ENCODE measurements at places on chromosomes 12 and 14.

DNA sequence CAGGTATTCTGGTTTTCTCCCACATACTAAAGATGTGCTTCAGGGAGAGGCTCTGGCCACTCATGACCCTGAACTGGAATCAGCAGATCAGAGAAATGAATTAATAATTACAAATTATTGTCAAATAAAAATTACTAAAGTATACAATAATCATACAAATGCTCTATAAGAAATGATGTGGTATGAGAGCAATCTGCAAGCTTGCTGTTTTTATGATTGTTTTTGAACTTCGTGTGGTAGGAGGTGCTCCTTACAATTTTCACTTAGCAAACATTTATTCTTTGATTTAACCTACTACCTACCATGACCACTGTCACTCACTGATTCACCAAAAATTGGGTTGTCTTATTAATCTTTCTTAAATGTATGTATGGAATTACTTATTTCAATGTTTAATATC, 16.2 kb downstream of the ATP2B1 start:
- DNase-seq = no peak

GRCh38 chr12:109583733-109584132, 10.1 kb downstream of the MVK start:
- DNase-seq = no peak

- peak; percentile 63 for DNase-seq
These were observed 485.9 kb downstream of the APAF1 start for GRCh38 chr12:99130808-99131553.

GRCh38 chr14:87181288-87181687, 811.7 kb downstream of the GALC start:
- no peak for DNase-seq

GRCh38 chr12:100656141-100656540, 82.7 kb downstream of the GAS2L3 start:
- DNase-seq = no peak

DNA sequence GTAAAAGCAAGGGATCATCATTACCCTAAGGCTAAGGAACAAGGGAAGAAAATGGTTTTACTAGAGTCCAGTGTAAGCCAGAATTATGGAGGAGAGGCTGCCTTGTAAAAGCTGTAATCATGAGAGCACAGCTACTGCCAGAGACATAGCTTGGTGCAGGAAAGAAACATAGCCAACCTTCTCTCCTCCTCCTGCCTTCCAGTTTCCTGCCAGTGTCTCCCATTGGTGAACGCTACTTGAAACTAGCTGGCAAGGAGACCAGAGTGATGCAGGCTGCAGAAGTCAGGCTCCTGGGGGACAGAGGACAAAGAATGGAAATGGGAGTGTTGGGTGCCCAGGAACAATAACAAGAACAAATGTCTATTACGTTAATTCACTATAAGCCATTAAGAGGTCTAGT, 158.5 kb downstream of the NELL2 start:
- no peak for DNase-seq

DNA sequence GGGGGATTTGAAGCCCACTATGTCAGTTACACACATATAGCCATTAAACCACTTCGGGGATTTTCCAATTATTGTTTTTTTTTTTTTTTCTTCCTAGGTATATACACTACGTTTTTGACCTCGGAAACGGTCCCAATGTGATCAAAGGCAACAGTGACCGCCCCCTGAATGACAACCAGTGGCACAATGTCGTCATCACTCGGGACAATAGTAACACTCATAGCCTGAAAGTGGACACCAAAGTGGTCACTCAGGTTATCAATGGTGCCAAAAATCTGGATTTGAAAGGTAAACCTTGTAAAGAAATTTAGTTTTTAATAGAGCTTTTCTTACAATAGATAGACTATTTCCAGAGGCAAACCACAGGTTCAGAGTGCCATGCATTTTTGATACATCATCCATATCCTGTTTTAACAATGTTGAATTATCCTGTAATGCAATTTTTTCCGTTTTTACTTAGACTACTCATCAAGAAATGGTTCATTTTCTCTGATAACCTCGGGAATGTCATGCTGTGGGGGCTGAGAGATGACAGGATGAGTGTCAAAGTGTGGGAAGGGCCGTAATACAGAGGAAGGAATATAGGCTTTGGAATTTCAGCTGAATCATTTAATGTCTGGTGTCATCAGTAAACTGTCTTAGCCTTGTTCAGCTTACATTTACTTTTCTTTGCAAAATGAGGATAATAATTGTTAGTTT, 797.1 kb downstream of the NRXN3 start:
- DNase-seq = no peak

- DNase-seq = no peak
These were observed 272.0 kb downstream of the SSPN start for GRCh38 chr12:26467351-26467750.

GRCh38 chr14:87097015-87097414, 896.0 kb downstream of the GALC start:
- no peak for DNase-seq

- peak; percentile 26 for DNase-seq
These were observed 40.6 kb downstream of the SPRING1 start for GRCh38 chr12:116697305-116697704.

GRCh38 chr14:101197595-101198397, 294.3 kb upstream of the RTL1 start:
- no peak for DNase-seq

DNA sequence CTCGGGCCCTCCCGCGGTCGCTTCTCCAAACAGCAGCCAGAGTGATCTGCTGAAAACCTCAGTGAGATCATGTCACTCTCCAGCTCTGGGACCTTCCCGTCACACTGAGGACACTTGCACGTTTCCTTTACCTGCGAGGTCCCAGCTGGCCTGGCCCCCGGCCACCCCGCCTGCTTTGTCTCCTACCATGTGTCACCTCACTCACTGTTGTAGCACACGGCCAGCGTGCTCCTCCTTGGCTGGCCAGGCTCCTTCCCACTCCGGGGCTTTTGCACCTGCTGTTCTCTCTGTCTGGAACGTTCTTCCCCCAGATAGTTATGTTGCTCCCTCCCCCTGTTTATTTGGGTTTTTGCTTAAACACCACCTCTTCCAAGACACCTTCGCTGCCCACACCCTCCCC, 199.0 kb downstream of the TSPAN9 start:
- no peak for DNase-seq

DNA sequence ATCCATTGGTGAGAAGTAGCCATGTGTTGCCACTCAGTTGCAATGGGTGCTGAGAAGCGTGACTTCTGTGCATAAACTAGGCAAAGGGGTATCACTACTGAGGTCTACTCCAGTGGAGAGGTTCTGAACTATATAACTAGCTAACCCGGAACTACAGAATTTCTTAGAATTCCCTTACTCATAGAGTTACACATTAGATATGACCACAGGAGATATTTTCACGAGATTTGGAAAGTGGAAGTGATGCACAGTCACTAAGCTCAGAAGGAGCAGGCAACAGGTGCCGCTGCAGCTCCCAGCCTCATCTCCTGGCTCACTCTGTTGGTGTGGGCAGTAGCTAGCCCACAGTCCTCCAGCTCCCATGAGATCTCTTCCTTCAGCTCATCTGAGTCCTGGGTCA, 136.6 kb downstream of the SSPN start:
- peak; percentile 93 for DNase-seq

DNA sequence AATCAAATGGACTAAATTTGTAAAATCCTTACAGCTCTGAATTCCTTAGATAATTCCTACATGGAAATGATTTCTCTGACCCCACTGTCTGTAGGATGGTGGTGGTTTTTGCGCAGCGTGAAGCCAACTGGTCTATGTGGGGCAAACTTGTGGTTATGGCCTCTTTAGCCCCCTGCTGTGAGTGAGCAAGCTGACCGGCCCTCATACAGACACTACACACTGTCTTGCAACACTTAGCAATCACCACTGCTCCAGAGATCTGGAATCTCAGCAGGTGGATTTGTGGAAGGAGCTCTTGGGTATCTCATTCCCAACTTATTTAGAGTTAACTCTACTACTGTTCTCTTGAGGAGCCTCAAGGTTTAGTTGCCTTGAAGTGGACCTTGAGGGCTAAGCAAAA, 70.2 kb downstream of the SCN8A start:
- DNase-seq = no peak

DNA sequence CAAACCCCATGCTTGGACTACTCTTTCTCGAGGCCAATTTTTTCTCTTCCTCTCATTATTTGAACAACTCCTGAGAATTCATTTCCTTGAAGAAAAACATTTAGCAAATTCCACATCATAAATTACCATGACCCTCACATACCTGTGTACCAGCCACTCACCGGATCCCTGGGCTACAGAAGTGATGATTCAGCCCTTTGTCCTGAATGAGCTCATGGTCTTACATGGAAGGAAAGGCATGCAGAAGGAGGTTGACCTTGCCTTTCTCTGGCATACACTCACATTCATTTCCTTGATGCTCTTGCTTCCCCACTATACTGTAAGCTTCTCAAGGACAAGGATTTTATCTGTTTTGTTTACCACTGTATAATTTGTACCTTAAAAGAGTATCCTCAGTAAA, 191.5 kb downstream of the SLC5A8 start:
- DNase-seq = no peak

DNA sequence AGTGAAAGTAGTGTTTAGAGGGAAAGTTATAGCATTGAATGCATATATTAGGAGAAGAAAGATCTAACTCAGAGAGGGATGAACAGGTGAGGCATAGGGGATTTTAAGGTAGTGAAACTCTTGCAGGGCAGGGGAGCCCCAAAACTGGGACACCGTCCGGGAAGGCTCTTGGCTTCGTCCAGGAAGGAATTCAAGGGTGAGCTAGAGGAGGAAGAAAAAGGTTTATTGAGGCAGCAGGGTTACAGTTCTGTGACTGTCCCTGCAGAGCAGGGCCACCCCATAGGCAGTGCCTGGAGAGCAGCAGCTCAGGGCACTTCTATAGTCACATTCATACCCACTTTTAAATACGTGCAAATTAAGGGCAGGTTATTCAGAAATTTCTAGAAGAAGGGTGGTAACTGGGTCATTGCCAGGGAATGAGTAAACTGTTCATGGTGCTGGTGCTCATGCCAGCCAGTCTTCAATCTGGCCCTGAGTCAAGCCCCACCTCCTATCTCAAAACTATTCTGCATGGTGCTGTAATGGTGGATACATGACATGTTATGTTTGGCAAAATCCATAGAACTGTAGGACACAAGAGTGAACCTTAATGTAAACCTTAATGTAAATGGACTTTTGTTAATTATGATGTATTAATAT, 1.2 kb upstream of the OAS1 start:
- no peak for DNase-seq

GRCh38 chr14:64706119-64706592, 1.9 kb downstream of the PLEKHG3 start:
- DNase-seq = no peak

DNA sequence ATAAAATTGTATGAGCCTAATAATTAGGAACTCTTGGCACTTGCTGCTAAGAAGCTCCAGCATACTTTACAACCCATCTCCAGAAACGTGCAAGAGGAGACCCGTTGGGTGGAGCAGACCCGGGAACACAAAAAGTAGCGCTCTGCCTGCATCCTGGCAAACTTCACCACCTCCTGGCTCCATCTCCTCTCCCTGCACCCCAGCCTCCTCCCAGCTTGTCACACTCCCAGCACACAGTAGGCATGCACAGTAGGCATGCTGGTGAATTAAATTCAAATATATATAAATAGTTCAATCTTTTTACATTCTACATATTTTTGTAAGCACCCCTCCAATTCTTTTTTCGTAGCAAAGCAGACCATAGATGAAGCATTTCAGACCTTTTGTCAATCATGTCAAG, 1.2 kb downstream of the VSIG10 start:
- no peak for DNase-seq

GRCh38 chr12:117097159-117097558, 2.1 kb downstream of the TESC start:
- no peak for DNase-seq

DNA sequence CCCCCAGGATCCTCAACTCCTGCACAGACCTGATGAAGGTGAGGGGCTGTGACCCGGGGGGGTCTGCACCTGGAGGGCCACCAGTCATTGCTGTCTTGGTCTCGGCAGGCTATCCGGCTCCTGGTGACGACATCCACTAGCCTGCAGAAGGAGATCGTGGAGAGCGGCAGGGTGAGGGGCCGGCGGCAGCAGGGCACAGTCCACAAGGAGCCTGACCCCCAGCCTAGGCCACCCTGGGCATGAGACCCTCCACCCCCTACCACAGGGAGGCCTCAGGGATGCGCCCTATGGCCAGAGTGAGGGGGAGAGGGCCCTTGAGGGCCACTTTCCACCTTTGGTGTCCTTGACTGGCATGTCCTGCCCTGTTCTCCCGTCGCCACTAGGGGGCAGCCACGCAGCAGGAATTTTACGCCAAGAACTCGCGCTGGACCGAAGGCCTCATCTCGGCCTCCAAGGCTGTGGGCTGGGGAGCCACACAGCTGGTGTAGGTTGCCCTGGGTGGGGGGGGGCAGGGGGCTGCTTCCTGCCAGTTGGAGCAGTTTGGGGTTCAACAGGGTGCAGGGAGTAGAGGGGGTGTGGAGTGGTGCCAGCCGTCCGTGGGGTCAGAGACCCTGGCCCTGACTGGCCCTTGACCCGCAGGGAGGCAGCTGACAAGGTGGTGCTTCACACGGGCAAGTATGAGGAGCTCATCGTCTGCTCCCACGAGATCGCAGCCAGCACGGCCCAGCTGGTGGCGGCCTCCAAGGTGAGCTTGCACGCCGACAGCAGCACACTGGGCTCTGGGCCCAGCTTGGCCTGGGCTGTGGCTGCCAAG, 25.0 kb downstream of the HIP1R start:
- peak; percentile 90 for DNase-seq

GRCh38 chr12:11615481-11615880, 34.0 kb upstream of the ETV6 start:
- DNase-seq = no peak

DNA sequence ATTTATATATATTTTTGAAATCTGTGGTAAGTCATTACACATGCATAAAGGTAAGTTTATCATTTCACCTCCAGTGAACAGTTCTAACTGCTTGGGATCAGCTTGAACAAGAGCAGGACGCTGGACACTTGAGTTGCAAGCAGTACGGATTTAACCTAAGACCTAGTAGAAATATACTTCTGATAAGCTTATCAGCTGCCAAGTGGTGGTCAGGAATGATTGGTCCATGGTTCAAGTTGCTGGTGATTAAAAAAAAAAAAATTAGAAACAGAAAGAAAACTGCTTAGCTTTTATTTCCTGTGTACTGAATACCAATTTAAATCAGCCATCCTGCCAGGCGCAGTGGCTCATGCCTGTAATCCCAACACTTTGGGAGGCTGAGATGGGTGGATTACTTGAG, 88.6 kb downstream of the AEBP2 start:
- DNase-seq = no peak

- DNase-seq = no peak
These were observed 153.4 kb upstream of the PDZRN4 start for GRCh38 chr12:41034686-41035085.

GRCh38 chr12:115035535-115036107, 351.6 kb upstream of the TBX3 start:
- DNase-seq = no peak

- DNase-seq = no peak
These were observed 135.0 kb upstream of the HIF1A start for GRCh38 chr14:61560323-61560722.

- no peak for DNase-seq
These were observed 23.7 kb downstream of the VDR start for GRCh38 chr12:47881051-47881450.

- DNase-seq = no peak
These were observed 174.0 kb upstream of the ARHGAP5 start for GRCh38 chr14:31902945-31903646.
